Naive thymus-derived CD4-positive, alpha-beta T cell (primary cell): ENCODE measurements at places on chromosomes 1 and 21.

DNA sequence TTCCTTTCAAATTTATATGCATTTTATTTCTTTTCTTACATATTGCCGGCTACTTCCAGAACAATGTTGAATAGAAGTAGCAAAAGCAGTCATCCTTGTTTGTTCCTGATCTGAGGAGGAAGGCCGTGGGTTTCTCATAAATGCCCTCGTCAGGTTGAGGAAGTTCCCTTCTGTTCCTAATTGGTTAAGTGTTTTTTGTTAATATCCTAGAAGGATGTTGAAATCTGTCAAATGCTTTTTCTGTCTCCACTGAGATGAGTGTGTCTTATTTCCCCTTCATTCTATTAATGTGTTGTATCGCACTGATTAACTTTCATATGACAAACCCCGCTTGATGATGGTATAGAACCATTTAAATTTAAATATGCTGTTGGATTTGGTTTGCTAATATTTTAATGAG is 15.4 kb downstream of the TTLL10 start:
- DNase-seq = no peak

- DNase-seq = no peak
Measured at GRCh38 chr1:91827087-91827458, 58.9 kb downstream of the TGFBR3 start.

- DNase-seq = no peak
Measured at GRCh38 chr1:115084902-115085511, 4.3 kb downstream of the TSPAN2 start.

DNA sequence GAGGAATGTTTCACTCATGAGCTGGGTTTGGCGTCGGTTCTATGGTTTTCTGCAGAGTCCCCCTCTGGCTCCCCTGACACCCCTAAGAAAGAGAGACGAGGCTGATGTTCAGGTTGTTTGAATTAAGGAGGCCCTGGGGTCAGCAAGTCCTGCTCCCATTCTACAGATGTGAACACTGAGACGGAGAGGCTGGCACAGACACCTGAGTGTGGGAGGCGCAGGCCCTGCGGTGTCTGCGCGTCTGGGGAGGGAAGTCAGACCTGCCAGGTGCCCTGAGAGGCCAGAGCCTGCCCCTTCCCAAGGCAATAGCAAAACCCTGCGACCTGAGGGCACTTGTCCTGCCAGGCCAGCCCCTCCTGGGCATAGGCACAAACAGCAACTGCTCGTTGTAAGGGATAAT is 47.7 kb downstream of the MEGF6 start:
- DNase-seq = no peak

GRCh38 chr1:87820668-87821334 is 492.1 kb downstream of the LMO4 start:
- DNase-seq = no peak

- DNase-seq = no peak
Measured at GRCh38 chr1:167166690-167167075, 54.0 kb upstream of the POU2F1 start.

DNA sequence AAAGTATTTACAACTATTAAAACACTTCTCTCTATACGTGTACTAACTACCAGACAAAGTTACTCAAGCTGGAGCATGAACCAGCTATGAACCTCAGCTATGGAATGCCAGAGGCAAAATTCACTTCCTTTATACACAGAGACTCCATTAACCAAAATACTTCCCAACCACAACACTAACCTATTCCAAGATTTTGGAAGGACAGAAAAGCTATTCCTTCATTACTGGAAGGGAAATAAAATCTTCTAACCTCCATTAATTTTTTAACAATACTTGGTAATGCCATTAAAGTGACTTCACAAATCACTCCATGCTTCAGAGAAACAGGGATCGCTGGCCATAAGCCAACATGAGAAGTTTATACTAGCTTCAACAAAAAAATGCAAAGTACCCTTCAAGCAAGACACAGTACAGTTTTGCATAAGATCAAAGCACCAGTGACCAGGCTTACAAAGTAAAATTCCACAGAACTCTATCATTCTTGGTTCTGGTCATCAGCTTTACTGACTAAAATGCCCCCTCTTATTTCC is 58.0 kb downstream of the PUM1 start:
- no peak for DNase-seq

DNA sequence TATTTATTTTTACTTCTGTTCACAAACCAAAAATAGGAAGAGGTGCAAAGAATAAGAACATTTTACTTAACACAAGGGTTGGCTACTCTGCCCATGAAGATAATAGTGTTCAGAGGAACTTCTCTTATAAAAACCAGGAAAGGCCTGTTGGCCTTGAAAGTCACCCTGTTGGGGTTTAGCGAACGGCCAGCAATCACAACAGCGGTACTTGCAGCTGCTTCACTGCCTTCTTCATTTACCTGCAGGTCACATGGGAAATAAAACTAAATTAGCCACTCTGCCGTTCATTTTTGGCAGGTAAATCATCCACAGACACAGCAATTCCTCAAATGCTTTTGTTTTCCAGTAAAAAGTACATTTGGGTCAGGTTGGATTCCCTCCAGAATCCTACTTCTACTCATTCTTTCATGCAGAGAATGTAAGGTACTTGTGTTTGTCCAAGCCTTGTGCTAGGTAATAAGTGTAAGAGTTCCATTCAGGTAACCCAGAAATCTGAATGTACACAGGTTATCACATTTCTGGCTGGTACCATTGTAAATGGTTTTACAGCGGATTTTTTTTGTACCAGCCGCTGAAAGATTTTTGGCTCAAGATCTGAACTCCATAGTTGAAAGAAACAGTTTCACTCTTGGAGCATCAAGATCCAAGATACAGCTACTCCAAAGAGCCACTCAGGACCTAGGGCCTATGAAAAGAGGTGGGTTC is 13.1 kb downstream of the SERPINC1 start:
- no peak for DNase-seq

DNA sequence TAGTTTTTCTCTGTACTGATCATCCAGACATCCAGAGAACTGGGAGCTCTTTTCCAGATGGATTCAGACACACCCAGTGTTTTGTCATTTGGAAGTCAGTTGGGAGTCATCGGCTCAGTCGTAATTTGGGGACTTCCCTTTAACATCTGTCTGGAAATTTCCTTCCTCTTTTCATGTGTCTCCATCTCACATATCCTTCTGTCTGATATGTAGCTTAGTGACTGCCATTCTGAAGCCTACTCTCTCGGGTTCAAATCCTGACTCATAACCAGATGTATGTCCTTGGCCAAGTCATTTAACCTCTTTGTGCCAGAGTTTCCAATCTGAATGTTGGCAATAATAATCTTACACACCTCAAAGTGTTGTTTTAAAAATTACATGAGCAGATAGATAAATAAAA is 3.0 kb downstream of the MORC3 start:
- DNase-seq = no peak

- no peak for DNase-seq
Measured at GRCh38 chr1:69320757-69321211, 246.9 kb upstream of the LRRC7 start.

- DNase-seq = peak; percentile 8
Measured at GRCh38 chr1:160371756-160372155, 4.9 kb downstream of the NHLH1 start.

- DNase-seq = no peak
Measured at GRCh38 chr21:26719750-26720149, 125.5 kb downstream of the ADAMTS1 start.

DNA sequence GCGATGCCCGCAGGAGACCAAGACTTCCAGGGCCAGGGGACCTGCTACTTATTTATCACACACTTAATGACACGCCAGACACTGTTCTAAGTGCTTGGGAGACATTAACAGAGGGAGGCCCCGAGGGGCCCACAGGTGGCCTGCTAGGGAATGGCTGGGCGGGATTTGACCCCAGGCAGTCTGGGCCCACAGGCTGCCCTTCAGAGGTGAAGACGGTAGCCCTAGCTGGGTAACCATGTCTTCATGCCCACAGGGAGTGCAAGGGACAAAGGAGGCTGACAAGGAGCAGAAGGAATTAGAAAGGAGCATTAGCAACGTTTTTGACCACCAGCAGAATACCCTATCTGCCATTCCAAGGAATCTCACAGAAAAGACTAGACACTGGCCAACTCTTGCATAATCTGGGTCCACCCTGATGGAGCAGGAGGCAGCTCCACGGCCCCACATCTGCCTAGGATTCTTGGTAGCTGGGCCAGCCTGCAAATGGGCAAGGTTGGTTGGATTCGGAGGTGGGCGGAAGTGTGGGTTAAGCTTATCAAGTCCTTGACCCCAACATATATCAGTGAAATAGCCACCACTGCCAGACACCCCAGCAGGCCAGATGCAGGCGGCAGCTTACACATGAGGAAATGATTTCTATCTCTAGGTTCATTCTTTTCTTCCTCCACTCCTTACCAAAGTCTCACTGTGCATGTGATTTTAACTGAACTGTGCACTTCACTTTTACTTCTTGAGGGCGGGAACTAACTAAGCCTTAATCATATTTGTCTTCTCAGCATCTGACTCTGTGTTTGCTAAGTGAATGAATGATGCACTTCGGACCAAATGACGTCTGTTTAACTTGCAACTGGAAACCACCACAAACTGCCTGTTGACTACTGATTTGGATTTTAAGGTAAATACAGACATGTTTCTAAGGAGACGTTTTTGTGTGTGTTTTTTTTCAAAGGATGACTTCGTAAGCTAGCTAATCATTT is 3.4 kb upstream of the ETS2 start:
- DNase-seq = no peak
